Thymus (tissue), 14 donors: ENCODE measurements at places on chromosomes 5 and 9. TPM values are rescaled to one million over a fixed set of nuclear protein-coding genes. Genes with fewer than 3 reads are reported as not detected.

MYMK gene
- total RNA-seq: 0.47 TPM

- peaks cover 23% of the 10 kb centered on the region for H3K36me3 ChIP-seq
- H3K4me1 ChIP-seq: peaks cover 10% of the 10 kb centered on the region
- H3K27ac ChIP-seq: no peak overlapping the region
- no peak overlapping the region for H3K4me3 ChIP-seq
- DNase-seq: no peak
Observed at GRCh38 chr9:137217276-137218211, 4.5 kb downstream of the RNF208 start.

DNA sequence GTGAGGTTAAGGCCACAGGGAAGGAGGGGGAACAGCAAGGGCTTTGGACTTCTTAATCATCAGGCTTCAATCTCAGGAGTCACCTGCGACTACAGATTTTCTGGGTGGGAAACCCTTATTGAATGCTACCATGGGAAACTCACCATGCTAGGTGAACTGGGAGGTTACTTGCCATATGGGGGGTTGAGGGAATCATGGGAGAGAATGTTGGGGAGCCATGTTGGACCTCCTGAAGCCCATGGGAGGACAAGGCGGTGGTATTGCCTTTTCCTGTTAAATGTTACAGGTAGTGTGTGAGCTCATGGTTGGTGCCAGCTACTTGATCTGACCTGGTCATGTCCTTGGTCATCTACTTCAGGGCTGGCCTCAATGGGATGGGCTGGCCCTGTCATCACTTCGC lies 31.4 kb downstream of the NEUROG1 start:
- no peak overlapping the region for H3K4me3 ChIP-seq
- peaks cover 17% of the 10 kb centered on the region for H3K27me3 ChIP-seq
- no peak overlapping the region for H3K27ac ChIP-seq
- no peaks in the 10 kb centered on the region for H3K36me3 ChIP-seq

- H3K27me3 ChIP-seq: no peaks in the 10 kb centered on the region
- H3K36me3 ChIP-seq: no peaks in the 10 kb centered on the region
- no peak overlapping the region for H3K27ac ChIP-seq
- H3K4me1 ChIP-seq: no peaks in the 10 kb centered on the region
- DNase-seq: no peak
Observed at GRCh38 chr5:74412066-74412465, 228.5 kb downstream of the ENC1 start.

GRCh38 chr5:37370550-37370863 lies 399 bp downstream of the NUP155 start:
- peaks cover 23% of the 10 kb centered on the region for H3K4me1 ChIP-seq
- peaks cover 6% of the 10 kb centered on the region for H3K36me3 ChIP-seq
- H3K4me3 ChIP-seq: peak overlapping the region; percentile 61
- no peak for DNase-seq
